Stimulated activated CD8-positive, alpha-beta memory T cell treated with anti-CD3 and anti-CD28 coated beads, Interleukin-7, amount 100 ng/mL, for 48 hours (primary cell): ENCODE measurements at places on chromosomes 2 and 18.

DNA sequence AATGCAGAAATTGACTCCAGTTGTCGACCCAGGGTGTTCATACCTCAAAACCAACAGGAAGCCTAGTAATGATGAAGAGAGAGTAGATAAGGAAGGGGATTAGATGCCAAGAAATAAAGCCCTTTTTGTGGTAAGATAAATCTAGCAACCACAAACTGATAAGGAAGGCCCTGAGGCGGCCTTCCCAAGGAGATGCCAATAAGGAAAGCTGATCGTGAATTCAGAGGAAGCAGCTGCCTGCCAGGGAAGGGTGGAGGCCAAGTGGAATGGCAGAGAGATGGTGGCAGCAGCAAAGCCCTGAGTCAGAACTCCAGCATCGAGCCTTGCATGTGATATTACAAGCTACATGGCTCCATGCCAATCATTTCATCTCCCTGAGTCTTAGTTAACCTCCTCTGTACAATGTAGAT lies 126.3 kb downstream of the IRS1 start:
- no peak for DNase-seq

DNA sequence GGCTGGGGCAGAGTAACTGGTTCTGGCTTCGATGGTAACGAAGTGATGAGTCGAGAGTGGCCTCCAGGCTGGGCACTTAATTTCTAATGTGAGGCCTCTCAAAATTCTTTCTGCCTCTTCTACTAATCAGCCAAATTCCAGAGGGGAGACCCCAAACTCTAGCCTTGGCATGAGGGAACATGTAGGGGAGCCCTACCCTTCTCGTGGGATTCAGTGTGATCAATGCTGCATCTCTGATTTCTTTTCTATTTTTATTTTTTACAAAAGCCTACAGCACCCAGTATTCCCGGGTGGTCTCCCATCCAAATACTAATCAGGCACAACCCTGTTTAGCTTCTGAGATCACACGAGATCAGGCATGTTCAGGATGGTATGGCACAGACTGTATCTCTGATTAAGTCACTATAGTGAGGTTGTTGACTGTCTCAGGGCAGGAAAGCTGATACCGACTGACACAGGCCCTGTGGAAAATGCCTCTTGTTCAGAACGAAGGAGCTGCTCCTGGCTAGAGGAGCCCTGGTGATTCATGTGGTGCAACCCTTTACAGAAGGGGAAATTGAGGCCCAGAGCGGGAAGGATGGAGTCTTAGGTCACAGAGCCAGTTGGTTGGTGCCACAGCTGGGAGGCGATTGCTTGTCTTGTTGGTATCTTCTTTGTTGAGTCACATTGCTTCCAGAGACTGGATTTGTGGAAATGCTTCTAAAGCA lies 126.3 kb upstream of the HS6ST1 start:
- no peak for DNase-seq

GRCh38 chr18:47737956-47738355 lies 192.5 kb downstream of the SMAD2 start:
- no peak for DNase-seq

- DNase-seq: no peak
Measured at GRCh38 chr2:130912471-130912870, 75.8 kb downstream of the ARHGEF4 start.

DNA sequence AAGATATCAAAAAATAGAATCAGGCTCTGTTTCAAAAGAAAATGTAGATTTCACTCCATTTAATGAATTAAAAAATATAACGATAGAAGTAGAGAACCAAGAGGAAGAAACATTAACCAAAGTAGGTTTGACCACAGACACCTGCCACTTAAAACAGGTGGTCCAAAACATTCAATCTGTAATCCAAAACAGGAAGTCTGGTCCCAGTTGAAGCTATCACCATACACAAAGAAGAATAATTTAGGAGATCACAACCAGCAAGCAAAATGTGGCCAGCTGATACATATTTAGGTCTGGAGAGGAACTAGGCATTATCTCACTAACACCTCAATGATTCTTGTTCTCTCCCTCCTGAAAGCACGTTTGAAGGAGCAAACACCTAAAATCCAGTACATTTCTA lies 73.1 kb downstream of the FTCDNL1 start:
- no peak for DNase-seq

- DNase-seq: no peak
Measured at GRCh38 chr2:96185516-96185915, 23.1 kb downstream of the STARD7 start.

GRCh38 chr2:24174851-24175277 lies at the start of gene FAM228A:
Gene FAM228A, plus strand, starts transcription at chr2:24175053. Its CDS starts 428 bp downstream, at chr2:24175481.
- DNase-seq: no peak

DNA sequence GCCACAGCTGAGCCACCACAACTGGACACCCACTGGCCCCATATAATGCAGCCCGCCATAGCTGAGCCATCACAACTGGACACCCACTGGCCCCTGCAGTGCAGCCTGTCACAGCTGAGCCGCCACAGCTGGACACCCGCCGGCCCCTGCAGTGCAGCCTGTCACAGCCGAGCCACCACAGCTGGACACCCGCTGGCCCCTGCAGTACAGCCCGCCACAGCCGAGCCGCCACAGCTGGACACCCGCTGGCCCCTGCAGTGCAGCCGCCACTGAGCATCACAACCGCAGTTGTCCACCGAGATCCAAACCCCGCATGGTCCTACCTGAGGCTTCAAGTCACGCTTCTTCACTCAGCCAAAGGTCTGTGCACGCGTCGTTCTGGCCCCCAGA lies 134.2 kb downstream of the PXDN start:
- no peak for DNase-seq

DNA sequence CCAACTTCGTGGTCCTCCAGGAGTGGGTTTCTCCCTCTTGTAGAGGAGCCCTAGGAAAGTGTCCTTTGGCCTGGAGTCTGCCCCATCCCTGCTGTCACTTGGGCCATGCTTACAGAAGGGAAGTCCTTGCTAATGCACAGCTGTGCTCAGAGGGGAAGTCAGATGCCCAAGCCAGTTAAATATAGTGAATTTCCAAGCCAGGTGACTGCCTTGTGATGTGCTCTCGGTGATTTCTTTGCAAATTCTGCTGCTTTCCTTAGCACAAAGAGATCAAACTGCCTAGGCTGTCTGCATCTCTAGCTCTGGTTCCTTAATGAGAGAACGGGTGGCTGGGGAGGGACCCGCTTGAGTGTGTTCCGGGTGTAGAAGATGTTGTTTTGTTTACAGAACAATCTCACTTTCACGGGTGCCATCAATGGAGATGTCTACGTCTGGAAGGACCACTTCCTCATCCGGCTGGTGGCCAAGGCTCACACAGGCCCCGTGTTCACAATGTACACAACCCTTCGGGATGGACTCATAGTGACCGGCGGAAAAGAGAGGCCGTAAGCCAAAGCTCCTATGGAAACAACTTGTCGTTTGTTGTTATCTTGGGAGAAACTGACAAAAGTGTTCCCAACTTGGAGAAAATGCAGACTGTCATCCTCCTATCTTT lies 91.4 kb downstream of the RTN4 start:
- DNase-seq: no peak

DNA sequence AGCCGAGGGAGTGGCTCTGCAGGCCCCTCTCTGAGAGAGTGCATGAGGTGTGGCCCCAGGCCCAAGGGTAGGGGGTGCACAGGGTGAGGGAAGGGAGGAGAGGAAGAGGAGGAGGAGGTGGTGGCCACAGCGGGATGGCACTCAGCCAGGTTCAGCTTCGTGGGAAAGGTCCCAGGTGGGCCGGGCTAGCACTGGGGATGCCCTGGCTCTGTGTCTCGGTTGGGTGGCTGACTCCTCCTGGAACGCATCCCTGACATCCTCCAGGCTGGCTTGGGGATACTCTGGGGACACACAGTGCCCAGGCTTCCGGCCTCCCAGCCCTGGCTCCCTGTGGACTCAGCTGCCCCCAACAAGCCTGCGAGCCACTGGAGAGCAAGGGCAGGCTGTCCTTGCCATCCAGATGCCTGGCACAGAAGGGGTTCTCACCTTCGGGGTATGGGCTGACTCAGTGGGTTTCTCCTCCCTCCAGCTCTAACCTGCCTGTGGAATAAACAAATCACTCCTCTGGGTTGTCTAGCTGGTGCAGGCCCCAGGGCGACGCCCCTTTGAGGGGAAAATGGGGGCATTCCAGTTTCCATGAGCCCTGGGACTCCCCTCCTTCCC lies 582 bp upstream of the ZAP70 start:
- no peak for DNase-seq

DNA sequence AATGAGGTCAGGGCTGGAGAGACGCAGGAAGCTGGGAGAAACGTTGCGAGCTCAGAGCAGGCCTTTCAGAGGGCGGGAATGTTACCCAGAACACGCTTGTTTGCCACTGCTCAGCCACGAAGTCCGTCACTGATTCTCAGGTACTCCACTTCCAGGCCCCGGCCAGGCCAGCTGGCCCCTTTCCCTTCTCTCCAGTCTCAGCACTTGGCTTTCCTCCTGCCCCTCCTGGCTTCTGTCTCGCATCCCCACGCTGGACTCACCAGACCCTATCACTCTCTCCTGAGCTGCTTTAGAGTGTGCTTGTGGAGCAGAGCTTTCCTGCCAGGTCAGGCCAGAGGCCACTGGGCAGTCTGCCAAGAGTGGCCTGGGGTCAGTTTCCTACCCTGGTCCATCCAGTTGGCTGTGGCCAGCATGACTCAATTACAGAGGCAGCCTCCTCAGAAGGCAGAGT lies 151.4 kb downstream of the TWIST2 start:
- DNase-seq: no peak

GRCh38 chr2:48126162-48126561 lies 219.9 kb upstream of the FBXO11 start:
- no peak for DNase-seq

DNA sequence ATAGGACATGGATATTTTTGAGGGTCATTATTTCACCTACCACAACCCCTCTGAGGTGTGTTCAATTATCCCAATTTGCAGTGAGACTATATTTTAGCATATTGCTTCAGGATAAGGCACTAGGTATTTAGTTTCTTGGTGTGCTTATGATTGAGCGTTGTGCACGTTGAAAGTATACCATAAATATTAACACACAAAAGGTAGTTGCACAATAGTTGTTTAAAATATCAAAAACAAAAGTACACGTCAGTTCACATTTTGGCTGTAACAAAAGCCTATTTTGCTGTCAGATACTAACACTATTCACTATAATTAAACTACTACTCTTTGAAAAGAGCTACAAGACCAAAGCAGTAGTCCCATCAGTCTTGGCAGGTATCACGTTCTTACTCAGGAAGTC lies 367.5 kb downstream of the DSC3 start:
- DNase-seq: no peak

GRCh38 chr2:12155303-12156051 lies 409.0 kb downstream of the LPIN1 start:
- DNase-seq: no peak

GRCh38 chr2:41853427-41854191 lies 194.2 kb upstream of the PKDCC start:
- DNase-seq: no peak

- no peak for DNase-seq
Measured at GRCh38 chr2:75610671-75611070, 35.9 kb upstream of the MRPL19 start.

DNA sequence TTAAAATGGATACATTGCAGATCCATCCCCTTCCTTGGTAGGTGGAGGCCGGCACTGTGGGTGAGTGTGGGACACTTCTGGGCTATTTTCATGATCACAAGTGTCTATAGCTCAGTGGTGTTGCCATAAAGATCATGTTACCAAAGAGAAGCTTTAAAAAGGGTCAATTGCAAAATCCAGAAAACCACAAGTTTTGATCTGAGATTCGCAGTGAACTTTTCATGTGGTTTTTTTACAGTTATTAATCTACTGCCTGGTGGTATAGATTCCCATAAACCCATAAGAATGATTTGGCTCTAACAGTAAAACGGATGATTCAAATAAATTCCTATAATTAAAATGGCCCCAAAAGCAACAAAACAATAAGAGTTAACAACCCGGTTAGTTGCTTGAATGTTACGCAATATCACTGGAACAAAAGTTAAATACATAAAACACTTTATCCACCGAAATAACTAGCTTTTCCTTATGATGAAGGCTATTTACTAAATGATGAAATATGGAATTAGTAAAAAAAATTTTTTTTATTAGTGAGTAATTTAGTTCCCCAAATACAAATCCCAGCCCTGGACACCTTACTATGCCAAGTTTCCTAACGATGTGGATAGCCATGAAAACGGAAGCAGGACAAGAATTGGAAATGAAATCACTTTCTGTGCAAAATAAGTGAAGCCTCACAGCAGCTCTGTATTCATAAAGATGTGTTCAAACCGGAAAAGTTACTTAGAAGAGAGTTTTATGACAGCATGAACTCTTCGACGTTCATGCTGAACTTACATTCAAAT lies 95.6 kb upstream of the THOC1 start:
- DNase-seq: no peak

GRCh38 chr2:102449370-102449974 lies 23.6 kb upstream of the SLC9A4 start:
- DNase-seq: no peak

DNA sequence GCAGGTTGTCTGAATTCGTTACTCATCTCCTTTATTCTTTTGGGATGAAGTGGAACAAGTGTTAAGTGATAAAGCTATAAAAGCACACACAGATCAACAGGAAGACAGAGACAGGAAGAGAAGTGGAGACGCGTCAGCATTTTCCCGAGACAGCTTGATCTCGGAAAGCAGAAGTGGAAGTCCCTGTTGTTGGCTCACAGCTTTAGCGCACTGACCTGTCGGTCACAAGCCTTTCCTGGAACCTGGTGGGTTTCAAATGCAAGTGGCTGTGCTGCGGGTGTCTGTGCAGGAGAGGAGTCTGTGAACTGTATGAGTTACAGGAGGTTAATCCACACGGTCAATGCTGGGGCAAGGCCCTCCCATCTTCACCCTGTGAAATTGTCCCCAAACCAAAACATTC lies 116.6 kb upstream of the PELI1 start:
- DNase-seq: no peak

- DNase-seq: no peak
Measured at GRCh38 chr18:48660346-48661228, 121.8 kb downstream of the CTIF start.

DNA sequence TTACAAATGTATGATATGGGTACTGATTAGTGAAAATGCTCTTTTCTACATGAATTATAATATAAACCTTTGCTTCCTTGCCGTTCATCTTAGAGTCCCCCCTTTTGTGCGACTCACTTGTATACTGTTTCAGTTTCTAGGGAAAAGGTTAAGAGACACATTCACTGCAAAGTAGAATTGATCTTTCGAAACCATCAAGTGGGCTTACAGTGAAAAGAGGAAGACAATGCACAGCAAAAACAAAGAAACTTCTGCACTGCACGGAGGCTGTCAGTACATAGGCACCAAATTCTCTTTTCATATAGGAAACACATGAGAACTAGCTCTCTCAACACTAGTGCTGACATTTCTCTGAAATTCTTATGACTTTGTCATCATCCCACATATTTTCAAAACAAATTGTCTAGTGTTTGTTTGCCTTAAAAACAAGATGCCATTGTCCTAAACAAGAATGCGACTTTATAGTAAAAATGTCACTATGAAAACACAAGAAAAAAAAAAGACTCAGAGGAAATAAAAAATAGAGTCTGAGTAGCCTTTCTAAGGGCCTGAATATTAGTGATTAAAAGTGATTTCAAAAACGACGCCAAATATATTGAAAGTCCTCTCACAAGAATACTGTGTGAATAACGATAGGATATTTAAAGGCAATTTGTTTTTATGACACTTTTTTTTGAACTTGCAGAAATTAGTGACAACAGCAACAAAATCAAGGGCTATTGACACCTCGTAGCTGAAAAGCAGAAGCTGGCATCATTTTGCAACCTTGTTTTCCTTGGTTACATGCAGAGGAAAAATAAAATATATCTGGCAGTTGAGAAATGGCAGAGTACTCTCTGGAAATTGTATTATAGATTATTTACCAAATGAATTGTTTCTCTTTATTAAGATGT lies 827.0 kb downstream of the BCL11A start:
- DNase-seq: no peak
